ENCODE measurements at places on chromosomes 4 and X. TPM values are rescaled to one million over a fixed set of nuclear protein-coding genes. Genes with fewer than 3 reads are reported as not detected.

DNA sequence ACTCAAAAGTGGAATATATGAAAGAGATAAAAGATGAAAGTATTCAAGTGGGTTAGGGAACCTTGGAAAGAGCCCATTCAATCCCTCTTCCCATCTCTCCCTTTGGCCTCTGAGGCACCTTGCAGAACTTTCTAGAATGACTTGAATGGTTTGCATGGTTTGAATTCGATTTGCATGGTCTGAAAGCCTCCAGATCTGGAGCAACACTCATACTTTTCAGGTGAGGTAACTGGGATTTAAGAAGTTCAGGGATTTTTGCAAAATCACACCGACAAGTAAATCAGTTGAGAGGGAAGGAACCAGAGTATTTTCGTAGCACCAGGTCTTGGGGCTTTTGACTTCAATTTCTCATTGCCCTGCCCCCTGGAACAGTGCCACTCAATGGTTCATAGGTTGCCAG is 476.0 kb upstream of the FTHL17 start:
- no peak for DNase-seq

DNA sequence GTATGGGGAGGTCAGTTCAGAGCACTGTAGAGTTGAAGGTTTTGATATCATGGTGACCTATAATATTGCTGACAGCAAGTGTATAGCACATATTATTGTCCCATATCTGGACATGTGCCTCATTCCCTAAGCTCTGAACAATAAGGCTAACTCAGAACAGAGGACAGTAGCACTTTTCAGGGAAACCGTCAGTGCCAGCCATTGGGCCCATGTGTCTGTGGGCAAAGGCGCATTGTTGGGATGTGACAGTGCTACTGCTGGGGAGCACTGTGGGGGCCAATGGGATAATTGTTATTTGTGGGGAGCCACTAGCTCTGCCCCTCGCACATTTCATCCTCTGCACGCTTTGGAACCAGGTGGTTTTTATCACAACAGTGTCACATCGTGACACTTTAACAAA is 136.2 kb downstream of the ELOVL6 start:
- DNase-seq, result no peak

- DNase-seq, result no peak
Observed at GRCh38 chr4:130573742-130574141, 1477.8 kb downstream of the C4orf33 start.

GRCh38 chrX:118694638-118695037 is 32.8 kb upstream of the IL13RA1 start:
- DNase-seq, result no peak

GRCh38 chr4:4206204-4206603 is 20.5 kb downstream of the OTOP1 start:
- no peak for DNase-seq

Gene PABPC1L2A
- not detected for polyA plus RNA-seq

GRCh38 chr4:129167640-129168260 is 71.8 kb downstream of the C4orf33 start:
- peak; percentile 63 for DNase-seq

- peak; percentile 18 for DNase-seq
Observed at GRCh38 chr4:3314706-3315260, 22.0 kb downstream of the RGS12 start.

- DNase-seq, result no peak
Observed at GRCh38 chrX:132775263-132775823, 183.1 kb downstream of the HS6ST2 start.

- peak; percentile 65 for DNase-seq
Observed at GRCh38 chr4:164383358-164384220, 370.3 kb upstream of the SMIM31 start.

DNA sequence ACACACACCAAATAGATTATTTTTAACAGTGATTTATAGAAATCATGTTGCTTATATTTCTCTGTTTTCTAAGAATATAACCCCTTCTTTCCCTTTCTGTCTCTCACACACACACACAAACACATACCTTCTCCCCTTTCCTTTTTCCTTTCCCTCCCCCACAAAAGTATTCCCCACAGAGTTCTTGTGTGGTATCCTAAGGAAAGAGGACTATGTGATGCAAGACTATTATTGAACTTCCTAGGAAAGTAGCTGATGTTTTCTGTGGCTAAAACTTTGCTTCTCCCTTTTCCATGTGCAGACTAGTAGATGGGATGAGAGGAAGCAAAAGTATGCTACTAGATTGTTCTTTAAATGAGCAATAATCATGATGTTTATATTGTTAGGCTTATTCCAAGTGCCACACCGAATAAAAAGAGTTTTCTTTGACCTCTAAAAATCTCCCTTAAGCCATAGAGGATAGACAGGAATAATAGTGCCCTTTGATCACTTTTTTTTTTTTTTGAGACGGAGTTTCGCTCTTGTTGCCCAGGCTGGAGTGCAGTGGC is 38.7 kb downstream of the CPEB2 start:
- no peak for DNase-seq

- peak; percentile 75 for DNase-seq
Observed at GRCh38 chr4:186190581-186191199, 677 bp upstream of the CYP4V2 start.

Gene SLIT2
- 9.2 TPM for polyA plus RNA-seq

DNA sequence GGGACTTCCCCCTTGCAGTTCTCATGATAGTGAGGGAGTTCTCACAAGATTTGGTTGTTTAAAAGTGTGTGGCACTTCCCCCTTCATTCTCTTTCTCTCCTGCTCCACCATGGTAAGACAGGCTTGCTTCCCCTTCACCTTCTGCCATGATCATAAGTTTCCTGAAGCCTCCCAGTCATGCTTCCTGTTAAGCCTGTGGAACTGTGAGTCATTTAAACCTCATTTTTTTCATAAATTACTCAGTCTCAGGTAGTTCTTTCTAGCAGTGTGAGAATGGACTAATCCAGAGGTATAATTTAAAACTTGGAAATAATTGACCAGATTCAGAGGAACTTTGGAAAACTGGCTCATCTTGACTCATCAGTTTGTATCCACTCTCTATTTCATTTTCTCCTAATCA is 129.0 kb downstream of the TMEM47 start:
- DNase-seq, result no peak

DNA sequence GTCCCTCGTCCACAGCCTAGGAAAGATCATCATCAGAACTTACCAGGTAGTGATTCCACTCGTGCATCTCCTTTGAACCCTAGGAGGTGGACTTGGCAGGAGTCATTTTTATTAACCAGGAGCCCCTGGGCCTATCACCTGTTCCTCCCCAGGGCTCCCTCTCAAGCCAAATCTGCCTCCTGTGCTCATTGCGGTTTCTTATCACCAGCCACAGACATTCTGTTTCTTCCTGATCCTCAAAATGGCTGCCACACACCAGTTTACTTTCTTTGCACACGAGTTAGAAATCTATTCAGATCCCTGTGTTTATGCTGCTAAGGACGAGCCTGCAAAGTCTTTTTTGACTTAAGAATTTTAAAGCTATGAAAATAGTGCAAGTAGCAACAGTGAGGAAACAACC is 354.5 kb upstream of the BOD1L1 start:
- no peak for DNase-seq

DNA sequence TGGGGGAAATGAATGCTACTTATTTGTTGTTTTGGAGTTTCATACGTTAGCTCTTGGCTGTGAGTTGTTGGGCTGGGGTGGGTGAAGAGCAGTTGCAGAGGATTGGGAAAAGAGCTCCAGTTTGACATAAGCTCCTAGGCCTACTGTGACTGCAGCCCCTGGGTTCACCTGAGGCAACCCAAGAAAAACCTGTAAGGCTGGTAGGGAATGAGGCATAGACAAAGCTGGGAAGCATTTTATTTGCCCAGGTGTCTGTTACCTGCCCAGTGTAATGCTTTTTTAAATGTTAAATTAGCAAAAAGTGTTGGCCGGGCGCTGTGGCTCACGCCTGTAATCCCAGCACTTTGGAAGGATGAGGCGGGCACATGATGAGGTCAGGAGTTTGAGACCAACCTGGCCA is 160.0 kb downstream of the FHIP1A start:
- DNase-seq, result no peak

Gene MSMO1
- 91.4 TPM for polyA plus RNA-seq

DNA sequence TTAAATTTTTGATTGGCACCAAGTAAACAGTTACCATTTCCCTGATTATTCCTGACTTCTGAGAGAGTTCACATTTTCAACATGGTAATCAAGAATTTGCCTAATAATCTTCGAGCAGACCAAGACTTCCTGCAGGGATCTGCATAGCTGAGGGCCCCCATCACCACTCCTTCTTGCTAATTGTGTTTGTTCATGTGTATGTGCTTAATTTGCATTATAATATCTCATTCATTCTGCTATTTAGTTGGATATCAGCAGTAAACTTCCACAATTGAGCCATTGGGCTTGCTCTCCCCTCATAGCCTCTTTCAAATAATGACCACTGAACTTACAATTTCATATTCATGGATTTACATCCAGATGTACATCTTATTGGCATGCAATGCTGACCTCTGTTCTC is 292.5 kb downstream of the SPATA18 start:
- DNase-seq, result no peak

DNA sequence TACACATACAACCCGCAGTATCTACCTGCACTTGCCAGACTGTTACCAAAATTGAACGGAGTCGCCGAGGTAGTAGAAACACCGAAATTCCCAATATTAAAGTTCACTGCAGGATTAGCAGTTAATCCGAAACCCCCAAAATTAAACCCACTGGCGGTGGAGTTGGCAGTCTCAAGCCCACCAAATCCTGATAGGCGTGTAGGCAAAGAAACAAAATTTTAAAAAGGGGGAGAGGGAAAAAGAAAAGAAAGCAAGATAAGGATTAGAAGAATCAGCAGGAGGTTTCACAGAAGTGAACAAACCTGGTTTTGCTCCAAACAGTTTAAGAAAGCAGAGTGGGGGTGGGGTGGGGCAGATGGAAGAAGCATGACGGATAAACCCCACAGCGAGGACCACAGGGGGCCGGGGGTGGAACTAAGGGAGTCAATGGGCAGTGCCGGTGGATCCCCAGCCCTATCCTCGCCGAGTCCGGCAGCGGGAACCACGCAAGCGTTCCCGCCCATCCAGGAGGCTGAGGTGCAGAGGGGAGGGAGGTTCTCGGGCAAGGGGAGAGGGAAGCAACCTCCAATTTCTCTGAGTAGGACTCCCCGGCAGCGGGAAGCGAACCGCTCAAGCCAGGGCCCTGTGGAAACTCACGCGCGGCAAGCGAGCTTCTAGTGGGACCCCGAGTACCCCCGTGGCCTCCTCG is 599 bp downstream of the NUP54 start:
- peak; percentile 73 for DNase-seq

- DNase-seq, result no peak
Observed at GRCh38 chrX:150907474-150907873, 9.0 kb upstream of the CD99L2 start.

GRCh38 chrX:77342004-77342403 is 105.2 kb upstream of the FGF16 start:
- DNase-seq, result no peak

- no peak for DNase-seq
Observed at GRCh38 chrX:1502241-1502640, 34.7 kb downstream of the P2RY8 start.

GRCh38 chr4:183445097-183445428 is 627 bp downstream of the CDKN2AIP start:
- no peak for DNase-seq

GRCh38 chr4:26992657-26993361 is 132.2 kb downstream of the STIM2 start:
- DNase-seq, result no peak

DNA sequence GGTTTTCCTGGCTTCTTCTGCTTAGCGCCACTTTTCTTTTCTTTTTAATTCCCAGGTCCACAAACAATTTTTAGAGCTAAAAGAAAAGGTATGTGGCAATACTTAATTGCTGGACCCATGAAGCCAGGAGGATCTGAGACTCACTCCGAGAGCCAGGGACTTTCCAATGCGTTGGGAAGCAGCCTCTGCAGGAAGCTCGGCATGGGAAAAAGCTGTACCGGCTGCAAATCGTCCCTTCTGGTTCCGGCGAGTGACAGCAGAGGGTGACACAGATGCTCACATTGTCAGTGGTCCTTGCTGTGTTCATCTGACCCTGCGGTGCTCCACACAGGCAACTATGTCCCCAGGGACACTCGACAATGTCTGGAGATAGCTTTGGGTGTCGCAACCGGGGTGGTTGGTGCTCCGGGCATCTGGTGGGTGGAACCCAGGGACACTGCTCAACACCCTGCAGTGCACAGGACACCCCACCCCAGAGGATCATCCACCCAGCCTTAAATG is 164.0 kb downstream of the PRKX start:
- no peak for DNase-seq

GRCh38 chrX:23631136-23631535 is 36.2 kb upstream of the PRDX4 start:
- no peak for DNase-seq

- DNase-seq, result no peak
Observed at GRCh38 chr4:128424527-128425497, 137.2 kb upstream of the PGRMC2 start.

Gene TMEM144
- polyA plus RNA-seq, result 3.3 TPM

DNA sequence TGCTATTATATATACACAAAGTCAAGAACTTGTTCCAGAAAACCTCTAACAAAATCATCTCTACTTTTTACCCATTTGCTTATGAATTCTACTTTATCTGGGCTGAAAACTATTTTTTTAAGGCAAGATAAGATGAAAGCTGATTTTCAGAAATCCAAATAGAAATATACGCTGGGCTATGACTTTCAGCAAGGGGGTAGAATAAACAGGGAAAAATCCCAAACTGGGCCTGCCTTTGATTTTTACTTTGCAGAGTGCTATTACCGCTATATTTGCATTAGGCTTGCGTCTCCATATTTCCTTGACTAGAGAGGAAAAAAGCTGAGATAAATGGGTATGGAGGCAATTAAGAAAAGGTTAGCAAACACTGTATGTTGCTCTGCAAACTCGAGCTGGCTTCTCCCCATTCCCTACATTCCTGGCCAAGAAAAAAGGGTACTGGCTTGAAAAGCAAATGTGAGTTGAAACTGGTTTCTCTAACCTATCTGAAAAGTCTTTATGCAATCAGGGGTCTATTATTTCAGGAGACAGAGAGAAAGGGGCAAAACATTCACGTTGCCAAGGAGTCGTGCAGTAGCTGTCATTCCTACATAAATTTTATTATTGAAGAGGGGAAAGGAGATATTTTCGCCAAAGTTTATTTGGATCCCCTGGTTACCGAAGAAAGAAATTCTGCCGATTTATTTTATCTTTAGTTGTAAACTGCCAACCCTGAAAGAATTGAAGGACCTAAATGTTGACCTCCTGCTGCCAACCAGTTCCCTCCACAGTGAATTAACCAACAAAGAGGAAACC is 2.2 kb downstream of the TMEM47 start:
- peak; percentile 26 for DNase-seq

Gene UGT2A1
- polyA plus RNA-seq, result 2.4 TPM

GRCh38 chr4:86484241-86484640 is 109.9 kb upstream of the PTPN13 start:
- no peak for DNase-seq

DNA sequence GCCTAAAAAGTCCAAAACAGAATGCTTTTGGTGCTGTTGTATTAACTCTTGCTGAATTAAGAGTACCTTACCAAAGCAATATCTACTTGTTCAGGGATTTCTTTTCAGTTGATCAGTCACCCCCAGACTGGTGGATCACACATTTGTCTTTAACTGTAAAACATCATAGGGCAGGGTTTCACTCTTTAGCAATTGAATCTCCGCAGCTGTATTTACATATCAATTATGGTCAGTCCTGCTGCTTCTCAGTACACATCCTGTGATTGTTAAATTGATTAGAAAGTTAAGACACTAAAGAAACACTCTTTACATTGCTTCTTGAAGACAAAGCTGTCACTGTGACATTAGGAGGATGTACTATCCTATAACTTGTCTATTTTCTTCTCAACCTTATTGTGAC is 277.1 kb upstream of the ADGRL3 start:
- DNase-seq, result no peak

Gene FAM133A
- polyA plus RNA-seq, result not detected
